ENCODE measurements at places on chromosomes 5 and 9. TPM values are rescaled to one million over a fixed set of nuclear protein-coding genes. Genes with fewer than 3 reads are reported as not detected.

Gene WDR70
- total RNA-seq: 33.7 TPM

Gene SREK1IP1
- total RNA-seq: 18.7 TPM

Gene PDE8B
- total RNA-seq: 1.6 TPM

Gene ECPAS
- 57.6 TPM for total RNA-seq

Gene GAPVD1
- total RNA-seq: 61.9 TPM

DNA sequence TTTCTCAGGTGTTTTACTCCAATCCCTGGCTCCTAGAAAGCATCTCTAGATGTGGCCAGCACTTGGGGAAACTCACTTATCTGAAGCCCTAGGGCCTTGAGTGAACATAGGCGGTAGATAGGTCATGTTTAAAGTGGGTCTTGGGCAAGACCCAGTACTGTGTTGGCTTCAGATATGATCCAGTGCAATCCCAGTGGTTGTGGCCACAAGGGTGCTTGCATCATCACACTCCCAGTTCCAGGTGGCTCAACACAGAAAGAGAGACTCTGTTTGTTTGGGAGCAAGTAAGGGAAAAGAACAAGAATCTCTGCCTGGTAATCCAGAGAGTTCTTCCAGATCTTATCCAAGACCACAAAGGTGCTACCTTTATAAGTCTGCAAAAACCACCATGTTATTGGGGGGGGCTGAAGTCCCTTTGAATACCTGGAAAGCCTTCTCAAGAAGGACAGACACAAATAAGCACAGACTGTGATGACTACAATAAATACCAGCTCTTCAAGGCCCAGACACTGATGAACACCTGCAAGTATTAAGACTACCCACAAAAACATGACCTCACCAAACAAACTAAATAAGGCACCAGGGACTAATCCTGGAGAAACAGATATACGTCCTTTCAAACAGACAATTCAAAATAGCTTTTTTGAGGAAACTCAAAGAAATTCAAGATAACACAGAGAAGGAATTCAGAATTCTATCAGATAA, 114.7 kb downstream of the LURAP1L start:
- no peak overlapping the region for H3K4me3 ChIP-seq
- DNase-seq: no peak
- no peaks in the 10 kb centered on the region for H3K27me3 ChIP-seq
- H3K4me1 ChIP-seq: no peaks in the 10 kb centered on the region
- H3K27ac ChIP-seq: no peak overlapping the region
- no peaks in the 10 kb centered on the region for H3K36me3 ChIP-seq

- no peak overlapping the region for H3K27ac ChIP-seq
- no peak overlapping the region for H3K4me3 ChIP-seq
- H3K27me3 ChIP-seq: no peaks in the 10 kb centered on the region
- no peak for DNase-seq
Observed at GRCh38 chr5:158923799-158924551, 175.7 kb downstream of the EBF1 start.

DNA sequence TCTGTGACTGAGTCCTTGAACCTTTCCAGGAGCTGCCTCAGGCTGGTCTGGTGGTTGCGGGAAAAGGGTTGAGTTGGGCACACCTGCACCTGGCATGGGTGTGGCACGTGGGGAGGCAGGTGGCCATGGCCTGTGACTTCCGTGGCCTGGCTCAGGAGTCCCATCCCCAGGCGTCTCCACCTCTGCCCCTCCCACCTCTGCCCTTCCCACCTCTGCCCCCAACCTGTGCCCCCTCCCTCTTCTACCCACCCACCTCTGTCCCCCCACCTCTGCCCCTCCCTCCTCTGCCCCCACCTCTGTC, 1.9 kb upstream of the QRFP start:
- no peaks in the 10 kb centered on the region for H3K36me3 ChIP-seq
- no peak for DNase-seq
- no peak overlapping the region for H3K4me3 ChIP-seq
- H3K27ac ChIP-seq: no peak overlapping the region
- no peaks in the 10 kb centered on the region for H3K27me3 ChIP-seq

GRCh38 chr9:136835932-136836904, 6.1 kb upstream of the AJM1 start:
- peaks cover 20% of the 10 kb centered on the region for H3K4me1 ChIP-seq
- no peaks in the 10 kb centered on the region for H3K27me3 ChIP-seq
- no peak overlapping the region for H3K27ac ChIP-seq
- no peak overlapping the region for H3K4me3 ChIP-seq
- H3K36me3 ChIP-seq: peaks cover 59% of the 10 kb centered on the region

- H3K36me3 ChIP-seq: no peaks in the 10 kb centered on the region
- peak overlapping the region; percentile 55 for H3K27ac ChIP-seq
- H3K4me1 ChIP-seq: peaks cover 23% of the 10 kb centered on the region
- H3K4me3 ChIP-seq: peak overlapping the region; percentile 32
- peaks cover 40% of the 10 kb centered on the region for H3K27me3 ChIP-seq
Observed at GRCh38 chr9:89179540-89179894, 899 bp upstream of the SHC3 start.

- peaks cover 20% of the 10 kb centered on the region for H3K4me1 ChIP-seq
- no peak for DNase-seq
- H3K27ac ChIP-seq: no peak overlapping the region
- H3K27me3 ChIP-seq: no peaks in the 10 kb centered on the region
- no peaks in the 10 kb centered on the region for H3K36me3 ChIP-seq
- H3K4me3 ChIP-seq: no peak overlapping the region
Observed at GRCh38 chr5:95866435-95867040, 44.0 kb upstream of the GLRX start.

DNA sequence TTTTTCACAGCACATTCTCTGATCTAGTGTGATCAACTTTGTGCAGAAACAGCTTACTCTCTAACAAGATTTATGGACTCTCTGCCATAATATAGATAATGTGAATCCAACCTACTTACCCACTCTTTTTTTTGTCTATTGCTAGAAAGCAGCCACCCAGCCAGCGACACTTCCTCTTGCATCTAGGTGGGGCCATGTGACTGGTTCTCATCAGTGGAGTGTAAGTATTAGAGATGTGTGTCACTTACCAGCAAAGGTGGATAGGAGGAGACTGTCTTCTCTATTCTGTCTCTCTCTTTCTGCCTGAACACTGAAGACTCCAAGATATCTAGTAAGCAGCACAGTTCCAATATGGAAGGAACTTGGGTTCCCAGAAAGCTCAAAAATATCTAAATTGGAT, 174.8 kb downstream of the MCTP1 start:
- H3K27ac ChIP-seq: no peak overlapping the region
- H3K4me3 ChIP-seq: no peak overlapping the region
- DNase-seq: no peak
- no peaks in the 10 kb centered on the region for H3K4me1 ChIP-seq
- no peaks in the 10 kb centered on the region for H3K27me3 ChIP-seq
- no peaks in the 10 kb centered on the region for H3K36me3 ChIP-seq

DNA sequence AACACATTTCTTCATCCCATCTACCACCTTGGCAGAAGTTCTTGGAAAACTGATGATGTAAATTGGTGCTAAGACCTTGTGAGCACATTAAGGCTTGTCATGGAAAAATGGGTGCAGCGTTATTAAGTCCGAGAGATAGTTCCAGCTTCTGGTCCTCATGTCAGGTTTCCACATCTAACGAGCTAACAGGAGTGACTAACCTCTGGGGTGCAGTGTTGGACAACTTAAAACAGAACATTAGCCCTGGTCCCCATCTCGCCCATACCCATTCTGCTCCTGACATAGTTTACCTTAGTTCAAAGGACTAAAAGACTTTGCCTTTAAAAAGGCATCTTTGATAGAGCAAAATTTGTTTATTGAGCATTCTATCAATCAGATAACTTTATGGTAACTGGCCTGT, 128.0 kb downstream of the SLC1A3 start:
- H3K4me1 ChIP-seq: peaks cover 4% of the 10 kb centered on the region
- no peaks in the 10 kb centered on the region for H3K27me3 ChIP-seq
- H3K27ac ChIP-seq: no peak overlapping the region

DNA sequence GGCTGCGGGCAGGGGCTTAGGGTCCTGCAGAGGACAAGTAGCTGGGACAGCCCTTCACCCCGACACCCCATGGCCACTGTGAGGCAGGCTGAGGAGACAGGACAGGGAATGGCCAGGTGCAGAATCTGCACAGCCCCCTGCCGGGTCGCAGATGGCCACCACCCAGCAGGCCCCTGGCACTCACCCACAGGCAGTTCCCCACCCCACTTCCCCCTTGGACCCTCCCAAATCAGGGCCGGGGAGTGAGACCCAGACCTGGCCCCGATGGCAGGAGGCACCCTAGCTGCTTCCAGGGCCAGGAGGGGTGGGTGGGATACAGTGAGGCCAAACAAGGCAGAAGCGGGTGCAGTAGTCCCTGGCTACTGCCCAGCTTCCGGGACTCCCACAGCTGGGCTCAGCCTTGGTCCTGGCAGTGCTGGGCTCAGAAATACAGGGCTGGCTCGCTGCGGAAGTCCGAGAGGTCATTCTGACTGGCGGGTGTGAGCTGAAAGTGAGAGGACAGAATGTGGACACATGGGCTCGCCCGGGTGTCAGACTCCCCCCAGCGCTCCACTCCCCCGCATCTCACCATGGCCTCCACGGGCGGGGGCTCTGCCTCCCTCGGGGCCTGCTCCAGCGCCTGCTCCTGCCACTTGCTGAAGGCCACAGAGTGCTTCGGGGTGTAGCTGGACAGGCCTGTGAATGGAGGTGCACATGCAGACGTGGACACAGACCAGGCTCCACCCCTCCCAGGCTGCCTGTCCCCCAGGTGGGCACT, 3.4 kb downstream of the SSNA1 start:
- no peaks in the 10 kb centered on the region for H3K27me3 ChIP-seq
- H3K4me1 ChIP-seq: peaks cover 39% of the 10 kb centered on the region
- peak overlapping the region; percentile 97 for H3K27ac ChIP-seq
- H3K4me3 ChIP-seq: no peak overlapping the region

- no peaks in the 10 kb centered on the region for H3K36me3 ChIP-seq
- H3K27ac ChIP-seq: no peak overlapping the region
- H3K27me3 ChIP-seq: peaks cover 23% of the 10 kb centered on the region
- H3K4me1 ChIP-seq: no peaks in the 10 kb centered on the region
- DNase-seq: peak; percentile 31
Observed at GRCh38 chr9:132721661-132722060, 51.4 kb downstream of the GTF3C4 start.

DNA sequence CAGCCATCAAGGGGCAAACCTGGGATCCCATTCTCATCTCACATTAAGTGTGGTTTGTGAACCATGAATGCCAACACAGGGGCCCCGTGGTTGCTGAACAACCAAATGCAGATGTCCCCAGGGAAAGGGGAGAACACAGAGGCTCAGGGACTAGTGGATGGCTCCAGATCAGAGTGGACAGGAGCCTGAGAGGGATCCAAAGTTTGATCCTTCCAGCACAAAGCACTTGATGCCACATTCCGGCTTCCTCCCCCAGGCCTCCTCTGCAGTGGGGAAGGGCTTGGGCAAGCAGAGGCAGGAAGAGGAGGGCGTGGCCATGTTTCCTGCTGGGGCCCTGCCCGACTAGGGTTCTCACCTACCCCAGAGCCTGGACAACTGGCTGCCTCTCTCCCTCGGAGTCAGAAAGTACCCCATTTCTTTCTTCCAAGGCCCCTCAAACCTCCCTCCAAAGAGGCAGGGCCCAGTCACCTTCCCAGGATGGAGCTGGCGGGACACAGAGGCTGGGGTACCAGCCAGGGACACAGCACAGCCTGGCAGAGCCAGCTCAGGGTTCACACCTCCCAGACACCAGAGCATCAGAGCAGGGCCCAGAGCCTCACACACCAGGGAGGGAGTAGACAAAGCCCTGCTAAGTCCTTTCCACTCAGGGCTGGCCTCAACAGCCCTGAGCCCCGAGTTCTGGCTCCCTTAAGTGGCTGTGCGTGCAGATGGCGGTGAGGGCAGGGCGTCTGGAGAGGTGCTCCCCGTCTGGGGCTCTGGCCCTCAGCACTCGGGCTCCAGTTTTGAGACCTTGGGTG, 4.3 kb upstream of the RNF44 start:
- H3K36me3 ChIP-seq: no peaks in the 10 kb centered on the region
- H3K27ac ChIP-seq: peak overlapping the region; percentile 95
- H3K4me1 ChIP-seq: peaks cover 59% of the 10 kb centered on the region

DNA sequence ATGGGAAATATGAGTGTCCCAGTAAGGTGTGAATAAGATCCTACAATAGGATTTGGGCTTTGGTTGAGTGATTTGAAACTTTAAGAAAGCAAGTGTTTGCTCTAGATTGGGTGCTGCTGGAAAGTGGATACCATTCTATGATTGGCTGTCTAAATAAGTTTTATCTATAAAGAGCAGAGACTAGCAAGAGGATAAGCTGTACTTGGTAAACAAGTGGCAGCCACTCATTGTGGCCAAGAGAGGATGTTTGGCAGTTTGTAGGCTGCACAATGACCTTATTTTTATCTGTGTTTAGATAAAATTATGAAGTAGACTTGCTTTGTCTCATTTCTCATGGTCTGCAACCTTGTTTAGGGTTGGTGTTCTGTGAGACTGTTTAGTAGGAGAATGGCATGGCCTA, 341.6 kb upstream of the PIK3R1 start:
- no peaks in the 10 kb centered on the region for H3K36me3 ChIP-seq
- no peak overlapping the region for H3K27ac ChIP-seq
- H3K4me1 ChIP-seq: peaks cover 6% of the 10 kb centered on the region
- no peak overlapping the region for H3K4me3 ChIP-seq
- no peaks in the 10 kb centered on the region for H3K27me3 ChIP-seq
